ENCODE measurements at places on chromosomes 6 and 20.

- DNase-seq = no peak
Measured at GRCh38 chr6:33456156-33456555, 1.8 kb downstream of the ZBTB9 start.

GRCh38 chr6:113719545-113719944 is 137.6 kb upstream of the MARCKS start:
- no peak for DNase-seq

DNA sequence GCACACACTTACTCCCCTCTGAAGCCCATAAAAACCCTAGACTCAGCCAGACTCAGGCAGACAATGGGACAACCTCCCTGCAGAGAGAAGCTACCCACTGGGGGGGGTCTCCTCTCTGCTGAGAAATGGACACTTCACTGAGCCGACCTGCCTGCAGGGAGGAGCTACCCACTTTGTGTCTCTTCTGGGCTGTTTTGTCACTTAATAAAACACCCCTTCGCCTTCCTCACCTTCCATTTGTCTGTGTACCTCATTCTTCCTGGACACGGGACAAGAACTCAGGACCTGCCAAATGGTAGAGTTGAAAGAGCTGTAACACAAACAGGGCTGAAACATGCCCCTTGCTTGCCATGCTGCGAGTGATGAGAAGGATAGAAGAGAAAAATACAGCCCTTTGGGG is 151.7 kb upstream of the HDDC2 start:
- DNase-seq = no peak

- no peak for DNase-seq
Measured at GRCh38 chr6:82741325-82741995, 324.2 kb downstream of the UBE3D start.

DNA sequence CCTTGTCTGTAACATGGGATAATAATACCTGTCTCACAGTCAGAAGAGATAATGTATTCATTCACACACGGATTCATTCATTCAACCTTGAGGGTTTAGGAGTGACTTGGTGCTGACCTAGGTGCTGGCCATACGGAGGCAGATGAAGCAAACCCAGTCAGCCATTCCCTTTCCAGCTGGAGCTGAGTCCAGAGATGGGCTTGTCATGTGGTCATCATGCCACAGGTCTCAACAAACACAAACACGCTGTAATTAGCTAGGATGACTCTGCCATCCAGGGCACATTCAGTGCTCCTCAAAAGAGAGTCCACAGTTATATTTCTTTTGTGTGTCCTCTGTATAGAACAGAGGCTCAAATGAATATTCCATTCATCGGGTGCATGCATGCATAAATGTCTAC is 19.5 kb upstream of the PRELID3B start:
- DNase-seq = no peak

GRCh38 chr6:34018961-34019606 is 126.8 kb downstream of the GRM4 start:
- no peak for DNase-seq

Measured in CD8-positive, alpha-beta memory T cell (primary cell).